Astrocyte (in vitro differentiated cells and primary cell): ENCODE measurements at places on chromosomes 2 and 18. TPM values are rescaled to one million over a fixed set of nuclear protein-coding genes. Genes with fewer than 3 reads are reported as not detected.

The ASB18 gene
- total RNA-seq, result not detected in 2 replicates

The C18orf63 gene
- total RNA-seq, result not detected in 2 replicates

The NDC80 gene
- 1.9 and 3.5 TPM in 2 replicates for total RNA-seq

The PRSS56 gene
- total RNA-seq, result not detected in 2 replicates

The NLRC4 gene
- not detected in 2 replicates for total RNA-seq

The RNF103 gene
- total RNA-seq, result 21.4 and 21.5 TPM in 2 replicates

The CFLAR gene
- total RNA-seq, result 34.9 and 47.5 TPM in 2 replicates

The TTC21B gene
- total RNA-seq, result 11.4 and 12.0 TPM in 2 replicates

The IL36A gene
- total RNA-seq, result not detected in 2 replicates

The ANKRD53 gene
- total RNA-seq, result 0.94 and 1.1 TPM in 2 replicates

The EEF1B2 gene
- 518 and 546 TPM in 2 replicates for total RNA-seq

The CYP1B1 gene
- 12.9 and 20.8 TPM in 2 replicates for total RNA-seq

The LAMA1 gene
- total RNA-seq, result 17.4 and 18.3 TPM in 2 replicates

The CD8A gene
- 0.14 TPM in 1 of 2 replicates, not detected in the other for total RNA-seq

The TMEM169 gene
- 17.9 and 20.1 TPM in 2 replicates for total RNA-seq

The DDX1 gene
- 140 and 146 TPM in 2 replicates for total RNA-seq

The KLHL41 gene
- total RNA-seq, result not detected in 2 replicates

The RGPD4 gene
- not detected in 2 replicates for total RNA-seq

The CPLX4 gene
- not detected in 2 replicates for total RNA-seq

The DYNAP gene
- total RNA-seq, result not detected in 2 replicates

The CFC1 gene
- not detected in 2 replicates for total RNA-seq

The OXER1 gene
- total RNA-seq, result 0.39 and 0.43 TPM in 2 replicates

The HOXD12 gene
- not detected in 2 replicates for total RNA-seq

The CD207 gene
- total RNA-seq, result not detected in 2 replicates

The CD226 gene
- total RNA-seq, result 0.07 and 0.12 TPM in 2 replicates

The CCDC121 gene
- 1.2 and 1.6 TPM in 2 replicates for total RNA-seq

The OLA1 gene
- total RNA-seq, result 94.6 and 104 TPM in 2 replicates

The HJURP gene
- total RNA-seq, result 2.7 and 5.9 TPM in 2 replicates

The UGT1A7 gene
- total RNA-seq, result not detected in 2 replicates
